ENCODE measurements at places on chromosomes 16 and 17.

DNA sequence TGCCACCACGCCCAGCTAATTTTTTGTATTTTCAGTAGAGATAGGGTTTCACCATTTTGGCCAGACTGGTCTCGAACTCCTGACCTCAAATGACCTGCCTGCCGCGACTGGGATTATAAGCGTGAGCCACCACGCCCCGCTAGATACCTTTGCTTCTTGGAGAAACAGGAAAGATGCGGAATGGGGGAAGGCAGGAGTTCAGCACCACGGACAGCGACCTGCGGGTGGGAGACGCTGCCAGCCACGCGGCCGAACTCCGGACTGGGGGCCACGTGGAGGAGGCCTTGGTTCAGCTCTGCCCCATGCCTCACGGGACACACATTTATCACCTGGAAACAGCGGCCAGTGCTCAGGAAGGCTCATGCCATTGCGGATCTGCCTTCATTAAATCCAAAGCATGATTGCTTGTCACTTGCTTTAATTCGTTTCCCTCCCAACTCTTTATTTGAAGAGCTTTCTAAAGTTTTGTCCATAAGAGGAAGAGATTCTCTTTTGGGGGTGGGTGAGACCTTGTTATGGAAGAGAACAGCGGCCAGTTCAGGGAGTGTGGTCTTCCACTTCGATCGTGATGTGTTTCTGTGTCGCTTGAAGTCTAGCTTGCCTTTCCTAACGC is 219.9 kb downstream of the ENGASE start:
- no peak for DNase-seq

- no peak for DNase-seq
Measured at GRCh38 chr17:78991017-78991738, 11.5 kb upstream of the LGALS3BP start.

- DNase-seq: no peak
Measured at GRCh38 chr17:56909742-56910508, 3.9 kb downstream of the TRIM25 start.

- DNase-seq: no peak
Measured at GRCh38 chr16:71542377-71542776, 16.2 kb downstream of the CHST4 start.

DNA sequence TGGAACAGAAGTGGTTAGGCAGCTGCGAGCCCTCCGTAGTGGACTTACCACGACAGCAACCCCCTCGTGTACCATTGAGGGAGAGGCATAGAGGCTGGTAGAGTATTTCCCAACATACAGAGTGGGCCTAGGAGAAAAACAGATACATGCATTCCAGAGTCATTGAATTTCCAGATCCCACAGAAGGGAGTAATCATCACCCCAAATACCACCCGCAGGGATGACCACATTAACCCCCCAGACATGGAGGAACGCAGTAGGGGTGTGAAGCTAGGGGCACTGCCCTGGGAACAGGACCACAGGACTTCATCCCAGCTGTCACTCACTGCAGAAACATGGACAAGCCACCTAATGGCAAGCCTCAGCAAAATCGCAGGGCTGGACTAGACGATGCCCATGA is 44.7 kb upstream of the ICAM2 start:
- no peak for DNase-seq

DNA sequence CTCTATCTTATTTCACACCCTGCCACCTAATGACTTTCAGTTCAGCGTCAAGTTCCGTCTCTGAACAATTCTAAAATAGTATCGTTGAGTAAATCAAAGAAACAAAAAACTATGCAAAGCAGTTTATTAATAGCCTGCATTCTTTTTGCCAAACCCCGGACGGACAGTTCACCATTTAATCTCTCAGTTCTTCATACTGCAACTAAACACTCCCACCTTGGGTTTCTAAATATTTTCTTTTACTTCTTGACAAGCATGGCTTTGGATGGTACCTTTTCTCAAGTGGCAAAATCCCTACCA is 1.2 kb downstream of the MYH11 start:
- no peak for DNase-seq

DNA sequence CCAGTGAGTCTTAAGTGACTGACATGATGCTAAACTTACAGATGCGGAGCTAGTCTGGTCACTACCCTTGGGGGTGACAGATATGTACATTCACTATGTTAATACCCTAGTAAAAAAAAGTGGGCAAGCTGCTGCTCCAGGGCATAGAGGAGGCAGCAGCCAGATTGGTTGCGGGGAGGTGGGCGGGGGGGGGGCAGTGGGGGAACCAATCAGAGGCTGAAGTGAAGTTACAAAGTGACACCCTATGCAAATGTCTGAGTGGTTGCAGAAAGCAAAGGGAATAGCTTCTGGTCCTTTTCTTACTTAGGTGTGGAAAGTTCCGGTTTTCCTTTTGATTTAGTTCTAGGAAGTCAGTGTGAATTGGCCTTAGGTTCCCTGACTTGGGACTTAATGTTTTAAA is 12.1 kb downstream of the NDEL1 start:
- DNase-seq: no peak

DNA sequence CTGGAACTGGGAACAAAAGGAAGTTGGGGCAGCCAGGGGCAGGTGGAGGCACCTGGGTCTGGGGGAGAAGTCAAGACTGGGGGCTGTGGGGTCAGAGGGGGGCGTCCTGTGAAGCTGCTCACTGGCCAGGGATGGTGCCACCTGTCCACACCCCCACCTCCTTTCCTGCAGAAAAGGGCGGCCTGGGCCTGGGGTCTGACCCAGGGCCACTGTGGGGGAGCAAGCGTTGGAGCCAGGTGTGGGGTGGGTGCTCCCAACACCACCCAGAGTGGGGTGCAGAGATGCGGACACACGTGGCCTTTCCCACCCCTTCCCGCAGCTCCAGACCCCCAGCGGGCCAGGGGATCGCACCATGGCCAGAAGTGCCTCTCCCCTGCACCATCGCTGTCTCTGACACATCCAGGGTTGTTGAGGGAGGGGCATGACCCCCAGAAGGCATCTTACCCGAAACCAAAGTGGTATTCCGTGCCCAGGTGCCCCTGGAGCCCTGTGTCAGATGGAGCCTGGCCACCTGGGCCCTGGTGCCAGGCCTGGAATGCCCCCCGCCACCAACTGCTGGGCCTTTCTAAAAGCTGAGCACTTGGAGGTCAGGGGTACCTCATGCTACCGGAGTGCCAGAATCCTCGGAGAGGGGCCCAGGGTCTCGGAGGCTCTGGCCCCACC is 2.6 kb upstream of the SLC16A3 start:
- no peak for DNase-seq

- DNase-seq: no peak
Measured at GRCh38 chr17:67139784-67140665, 95.7 kb downstream of the CACNG1 start.

GRCh38 chr16:12545792-12546342 is 257.8 kb downstream of the CPPED1 start:
- DNase-seq: no peak

DNA sequence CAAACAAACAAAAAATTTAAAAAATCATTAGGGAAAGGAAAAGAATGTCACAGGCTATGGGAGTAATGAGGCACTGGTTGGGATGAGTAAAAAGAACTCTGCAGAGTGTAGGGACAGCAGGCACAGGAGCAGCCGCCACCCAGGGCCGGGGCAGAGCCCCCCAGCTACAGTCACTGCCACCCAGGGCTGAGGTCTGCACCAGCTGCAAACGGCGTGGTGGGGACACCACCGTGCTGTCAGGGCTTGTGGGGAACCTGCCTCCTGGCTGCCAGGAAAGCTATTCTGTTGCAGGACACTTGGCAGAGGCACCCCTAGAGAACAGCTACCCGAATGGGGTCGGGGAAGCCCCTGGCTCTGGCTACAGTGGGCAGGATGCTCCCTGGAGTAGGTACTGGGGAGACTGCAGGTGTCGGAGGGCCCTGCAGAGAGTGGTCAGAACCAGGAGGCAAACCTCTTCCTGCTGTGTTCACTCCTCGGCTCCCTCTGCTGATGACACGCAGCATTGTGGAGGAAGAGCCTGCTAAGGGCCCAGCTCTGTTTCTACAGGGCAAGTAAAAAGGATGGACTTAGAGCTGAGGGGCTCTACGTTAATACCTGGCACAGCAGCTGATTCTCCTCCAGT is 32.3 kb upstream of the CAPN15 start:
- peak; percentile 66 for DNase-seq
